ENCODE measurements at places on chromosomes 7 and 10. TPM values are rescaled to one million over a fixed set of nuclear protein-coding genes. Genes with fewer than 3 reads are reported as not detected.

The SH2D4B gene
- total RNA-seq = 0.10 TPM

DNA sequence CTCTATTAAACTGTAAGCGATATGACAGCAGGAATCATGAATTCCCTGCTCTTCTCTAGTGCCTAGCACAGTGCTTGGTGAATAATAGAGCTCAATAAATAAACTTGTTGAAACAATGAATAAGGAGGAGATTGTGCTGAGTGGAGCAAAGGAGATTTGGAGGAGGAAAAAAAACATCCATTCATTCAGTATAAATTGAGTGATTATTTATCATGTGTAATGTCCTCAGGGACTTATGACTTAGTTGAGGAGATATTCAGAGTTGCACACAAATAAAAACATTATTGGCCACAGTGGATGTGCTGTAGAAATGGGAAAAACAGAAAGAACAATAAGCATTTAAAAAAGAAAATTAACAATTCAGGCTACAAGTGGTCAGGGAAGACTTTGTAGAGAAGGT, 125.7 kb downstream of the FOXP2 start:
- DNase-seq = no peak

DNA sequence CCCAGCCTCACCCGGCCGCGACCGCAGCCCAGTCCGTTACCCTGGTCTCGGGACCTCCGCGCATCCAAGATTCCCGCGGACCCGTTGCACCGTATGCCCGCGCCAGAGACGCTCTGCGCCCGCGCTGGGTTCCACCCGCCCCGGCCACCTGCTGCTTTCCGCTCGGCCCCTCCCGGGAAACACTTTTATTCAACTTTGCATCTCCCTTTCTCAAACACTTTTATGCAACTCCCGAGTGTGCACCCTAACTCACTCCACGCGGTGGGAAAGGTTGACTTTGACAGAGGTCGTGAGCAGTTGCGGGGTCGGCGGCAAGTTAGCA, at the start of gene ODAD2:
ODAD2 (minus strand) TSS at position 126 of the 322 bp plus-strand sequence. CDS start 3,937 bp downstream, outside the sequence.
- peak; percentile 31 for DNase-seq

The IRF5 gene
- total RNA-seq = 1.9 TPM

DNA sequence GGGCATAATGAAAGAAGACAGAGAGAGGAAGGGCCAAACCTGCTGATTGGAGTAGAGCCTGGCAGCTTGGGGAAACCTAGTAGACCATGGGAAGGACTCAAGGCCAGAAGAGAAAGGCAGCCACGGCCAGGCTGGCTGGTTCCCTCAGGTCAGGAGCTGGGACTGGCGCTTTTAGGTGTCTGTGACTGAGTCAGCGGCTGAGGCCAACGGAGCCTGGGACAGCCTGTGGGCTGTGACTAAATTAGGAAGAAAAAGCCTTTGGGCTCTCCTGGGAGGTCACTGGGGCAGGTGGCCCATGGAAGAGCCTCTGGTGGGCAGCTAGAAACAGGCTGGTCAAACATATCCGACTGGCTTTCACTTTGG, 108.9 kb upstream of the PDCD4 start:
- no peak for DNase-seq

GRCh38 chr7:2843711-2844152, 376 bp downstream of the GNA12 start:
- peak; percentile 51 for DNase-seq

The ALOX5 gene
- 0.17 TPM for total RNA-seq

GRCh38 chr10:48735836-48736390, 51.2 kb downstream of the WDFY4 start:
- no peak for DNase-seq

DNA sequence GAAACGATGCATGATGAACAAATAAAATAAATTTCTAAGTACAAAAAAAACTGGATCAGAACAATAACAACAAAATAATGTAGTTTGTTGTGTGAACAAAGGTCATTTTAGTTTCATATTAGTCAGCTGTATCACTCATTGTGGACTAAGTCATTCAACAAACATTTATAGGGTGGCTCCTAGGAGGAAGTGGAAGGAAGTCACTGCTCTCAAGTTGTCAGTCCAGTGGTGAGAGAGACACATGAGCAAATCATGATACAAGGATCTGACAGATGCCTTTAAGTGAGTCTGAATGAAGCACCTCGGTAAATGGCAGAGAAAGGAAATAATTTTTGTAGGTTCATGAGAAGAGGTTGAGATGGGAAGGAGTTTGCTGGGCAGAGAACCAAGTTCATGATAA, 56.8 kb downstream of the EPDR1 start:
- no peak for DNase-seq

GRCh38 chr10:69874449-69874848, 72.7 kb downstream of the COL13A1 start:
- DNase-seq = no peak

The TEX36 gene
- total RNA-seq = not detected

The DNAJC12 gene
- total RNA-seq = 13.9 TPM

- DNase-seq = no peak
Observed at GRCh38 chr7:117808341-117808757, 64.9 kb downstream of the CTTNBP2 start.

The UTF1 gene
- not detected for total RNA-seq

DNA sequence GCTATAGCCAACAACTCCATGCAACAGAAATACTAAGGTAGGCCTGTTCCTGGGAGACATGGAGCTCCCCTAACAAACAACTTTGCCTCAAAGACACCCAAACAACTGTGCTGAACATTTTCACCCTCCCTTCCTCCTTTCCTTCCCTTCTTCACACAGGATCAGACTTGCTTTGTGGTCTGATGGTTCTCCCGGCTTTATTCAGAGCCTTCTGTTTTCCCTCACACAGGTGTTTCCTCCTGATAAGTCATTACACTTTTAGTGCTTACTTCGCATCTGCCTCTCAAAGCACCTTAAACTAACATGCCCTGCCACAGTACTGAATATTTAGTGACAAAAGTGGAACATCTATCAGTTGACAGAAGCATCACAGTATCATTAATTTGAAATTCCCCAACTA, 56.3 kb upstream of the YAE1 start:
- DNase-seq = no peak

DNA sequence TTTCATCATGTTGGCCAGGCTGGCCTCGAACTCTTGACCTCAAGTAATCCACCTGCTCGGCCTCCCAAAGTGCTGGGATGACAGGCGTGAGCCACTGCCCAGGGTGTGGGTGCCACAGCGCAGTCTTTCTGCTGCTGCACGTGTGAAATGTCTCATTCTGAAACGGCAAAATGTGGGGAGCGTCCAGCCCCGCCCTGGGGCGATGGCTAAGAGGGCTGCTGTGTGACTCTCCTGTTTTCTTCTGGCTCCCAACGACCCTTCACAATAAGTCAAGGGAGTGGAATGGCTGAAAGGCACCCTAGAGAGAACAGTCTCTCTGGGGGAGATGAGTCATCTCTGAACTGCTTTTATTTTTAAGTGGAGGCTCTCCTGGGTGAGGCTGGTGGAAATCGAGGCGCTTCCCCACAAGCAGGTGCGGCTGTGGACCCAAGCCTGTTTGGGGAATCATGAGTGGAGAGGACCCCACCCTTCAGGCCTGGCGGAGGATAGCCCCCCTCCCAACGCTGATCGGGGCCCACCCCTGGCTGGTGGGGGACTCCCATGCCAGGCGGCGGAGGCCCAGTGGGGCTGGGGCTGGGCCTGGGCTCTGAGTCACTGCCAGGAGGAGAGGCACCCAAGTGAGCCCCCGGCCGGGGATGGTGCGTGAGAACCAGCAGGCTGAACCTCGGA, 18.0 kb downstream of the ADAP1 start:
- peak; percentile 25 for DNase-seq

GRCh38 chr10:22690614-22691431, 23.6 kb downstream of the PIP4K2A start:
- DNase-seq = no peak

The NPY gene
- total RNA-seq = not detected

DNA sequence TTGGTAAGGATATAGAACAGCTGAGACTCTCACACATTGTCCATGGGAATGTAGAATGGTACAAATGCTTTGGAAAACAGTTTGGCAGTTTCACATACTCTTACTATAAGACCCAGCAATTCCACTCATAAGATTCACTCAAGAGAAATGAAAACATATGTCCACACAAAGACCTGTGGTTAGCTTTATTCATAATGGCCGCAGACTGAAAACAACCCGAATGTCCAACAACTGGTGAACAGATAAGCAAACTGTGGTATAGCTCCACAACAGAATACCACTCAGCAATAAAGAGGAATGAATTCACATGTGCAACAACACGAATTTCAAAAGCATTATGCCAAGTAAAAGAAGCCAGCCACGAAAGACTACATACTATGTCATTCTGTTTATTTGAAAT, 33.5 kb upstream of the CUL1 start:
- no peak for DNase-seq

DNA sequence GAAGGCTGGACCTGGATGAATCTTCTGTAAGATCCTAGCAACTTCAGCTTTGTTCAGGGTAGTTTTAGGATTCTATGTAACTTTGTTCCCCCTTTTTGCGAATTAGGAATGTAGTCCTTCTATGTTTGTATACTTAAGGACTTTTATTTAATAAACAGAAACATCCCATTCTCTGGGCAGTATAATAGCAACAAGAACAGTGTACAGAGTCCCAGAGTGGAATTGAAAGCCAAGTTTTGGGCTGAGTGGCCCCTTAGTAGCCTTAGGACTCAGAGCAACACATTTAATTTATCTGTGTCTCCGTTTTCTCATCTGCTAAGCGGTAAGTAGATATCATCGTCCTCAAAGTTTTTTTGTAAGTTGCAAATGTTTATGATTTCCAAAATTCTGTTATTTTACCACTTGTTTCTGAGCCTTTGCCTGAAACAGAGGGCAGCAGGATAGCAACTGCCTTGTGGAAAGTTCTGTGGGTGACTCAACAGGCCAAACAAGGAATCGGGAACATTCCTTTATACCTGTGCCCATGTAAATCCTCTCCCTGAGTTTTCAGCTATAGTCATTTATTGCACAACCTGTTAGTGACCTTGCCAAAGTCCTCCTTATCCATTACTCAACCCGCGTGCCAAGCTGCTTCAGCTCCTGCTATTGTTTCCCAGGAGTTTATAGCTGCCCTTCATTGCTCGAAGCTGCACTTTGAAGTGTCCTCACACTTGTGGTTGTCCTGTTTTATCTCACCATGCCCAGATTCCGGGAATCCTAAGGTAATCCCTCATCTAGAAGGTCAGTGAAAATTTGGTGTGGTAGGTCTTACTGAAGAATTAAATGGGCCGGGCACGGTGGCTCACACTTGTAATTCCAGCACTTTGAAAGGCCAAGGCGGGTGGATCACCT, 199.1 kb upstream of the AHR start:
- DNase-seq = no peak

DNA sequence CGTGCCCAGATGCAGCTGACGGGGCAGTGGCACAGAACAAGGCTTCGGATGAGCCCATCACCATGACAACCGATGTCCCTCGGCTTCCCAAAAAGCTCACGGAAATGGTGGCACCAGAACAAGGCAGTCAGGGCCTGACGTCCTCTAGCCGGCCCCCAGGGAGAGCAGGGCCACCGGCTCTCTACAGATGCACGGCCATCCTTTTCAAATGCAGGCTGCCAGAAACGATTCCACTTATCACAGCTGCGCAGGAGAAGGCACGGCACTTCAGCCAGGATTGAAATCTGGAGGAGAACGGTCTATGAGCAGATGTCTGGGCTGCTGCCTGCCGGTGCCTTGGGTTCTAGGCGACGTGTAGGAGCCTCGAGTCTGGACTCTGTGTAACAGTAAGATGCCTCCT, 223.8 kb downstream of the ZMYND11 start:
- no peak for DNase-seq

The TLL2 gene
- 0.07 TPM for total RNA-seq

The IDE gene
- 31.2 TPM for total RNA-seq

- no peak for DNase-seq
Observed at GRCh38 chr7:818031-818699, 14.1 kb upstream of the SUN1 start.

DNA sequence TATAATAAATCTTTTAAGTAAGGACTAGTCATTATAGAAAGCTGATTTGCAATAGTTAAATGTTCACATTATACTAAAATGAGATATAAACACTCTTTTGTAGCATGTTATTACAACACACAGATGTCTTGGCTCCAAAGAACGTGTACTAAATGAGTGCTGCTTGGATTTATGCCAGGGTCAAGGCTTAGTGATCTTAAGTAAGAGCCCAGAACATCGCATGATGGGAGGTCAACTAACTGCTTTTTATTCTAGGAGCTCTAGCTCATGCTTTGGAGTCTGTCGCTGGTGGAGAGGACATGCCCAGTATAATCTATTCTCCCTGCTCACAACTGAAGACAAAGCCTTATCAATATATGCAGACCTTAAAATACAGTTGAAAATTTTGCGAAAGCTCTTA, 315.1 kb downstream of the BBS9 start:
- no peak for DNase-seq

The CAV2 gene
- not detected for total RNA-seq

DNA sequence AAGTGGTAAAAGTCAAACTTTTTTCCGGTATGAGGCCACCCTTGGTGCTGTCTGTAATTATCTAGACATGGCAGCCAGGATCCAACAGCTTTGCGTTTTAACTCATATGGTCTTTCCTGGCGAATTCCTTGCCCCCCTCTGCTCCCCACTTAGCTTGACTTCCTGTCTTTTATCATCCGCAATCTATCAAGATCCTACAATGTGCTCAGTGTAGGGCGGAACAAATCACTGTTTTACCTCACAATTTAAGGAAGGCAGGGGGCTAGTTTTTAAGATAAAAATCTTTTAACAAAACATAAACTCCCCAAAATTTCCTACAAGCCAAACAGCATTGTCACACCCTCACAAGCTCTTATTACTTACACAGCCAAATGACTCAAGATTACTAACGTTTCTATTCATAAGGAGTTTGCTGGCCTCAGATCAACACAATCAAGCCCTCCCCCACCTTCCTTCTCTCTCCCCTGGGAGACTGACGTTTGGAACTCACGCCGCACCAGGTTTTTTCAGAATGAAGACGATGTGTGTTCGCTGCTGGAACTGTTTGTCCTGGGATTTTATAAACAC, 1.3 kb upstream of the CDK14 start:
- peak; percentile 16 for DNase-seq

The TAS2R5 gene
- total RNA-seq = 0.99 TPM

DNA sequence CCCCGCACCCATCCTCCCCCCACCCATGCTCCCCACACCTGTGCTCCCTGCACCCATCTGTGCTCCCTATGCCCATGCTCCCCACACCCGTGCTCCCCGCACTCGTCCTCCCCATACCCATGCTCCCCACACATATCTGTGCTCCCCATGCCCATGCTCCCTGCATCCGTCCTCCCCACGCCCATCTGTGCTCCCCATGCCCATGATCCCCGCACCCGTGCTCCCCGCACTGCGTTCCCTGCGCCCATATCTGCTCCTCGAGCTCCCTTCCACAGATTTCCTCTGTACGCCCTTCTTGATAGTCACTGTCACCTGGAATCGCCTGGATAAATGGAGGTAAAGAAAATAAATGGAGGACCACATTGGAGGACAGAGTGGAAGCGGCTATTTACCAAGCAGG, 9.9 kb downstream of the DIP2C start:
- DNase-seq = no peak

GRCh38 chr10:69891057-69891617, 89.4 kb downstream of the COL13A1 start:
- no peak for DNase-seq

The HTRA1 gene
- not detected for total RNA-seq

The LIPK gene
- not detected for total RNA-seq
